ENCODE measurements at places on chromosomes 4 and X. TPM values are rescaled to one million over a fixed set of nuclear protein-coding genes. Genes with fewer than 3 reads are reported as not detected.

DNA sequence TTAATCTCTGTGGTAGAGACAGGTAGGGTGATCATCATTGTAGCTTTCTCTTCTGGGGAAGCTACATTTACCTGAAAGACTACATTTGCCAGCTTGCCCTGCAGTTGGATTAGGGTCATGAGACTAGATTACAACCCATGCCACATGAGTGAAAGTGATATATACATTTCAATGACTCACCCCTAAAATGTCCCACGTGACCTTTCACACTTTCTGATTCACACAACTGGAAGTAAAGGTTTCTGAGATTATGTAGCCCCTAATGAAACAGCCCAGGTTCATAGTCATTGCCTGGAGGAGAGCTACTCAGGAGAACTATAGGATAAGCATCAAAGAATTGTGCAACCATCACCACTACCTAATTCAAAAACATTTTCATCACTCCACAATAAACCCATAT lies 17.8 kb downstream of the PDCL2 start:
- no peak for DNase-seq

- DNase-seq: no peak
These were observed 49.5 kb upstream of the LNX1 start for GRCh38 chr4:53640576-53641453.

NPNT gene
- 49.9 TPM for total RNA-seq

- no peak for DNase-seq
These were observed 334.9 kb upstream of the GATB start for GRCh38 chr4:152095701-152096070.

TKTL1 gene
- not detected for total RNA-seq

- DNase-seq: no peak
These were observed 34.9 kb upstream of the CCNI start for GRCh38 chr4:77110730-77111129.
